ENCODE measurements at places on chromosomes 2 and 18.

DNA sequence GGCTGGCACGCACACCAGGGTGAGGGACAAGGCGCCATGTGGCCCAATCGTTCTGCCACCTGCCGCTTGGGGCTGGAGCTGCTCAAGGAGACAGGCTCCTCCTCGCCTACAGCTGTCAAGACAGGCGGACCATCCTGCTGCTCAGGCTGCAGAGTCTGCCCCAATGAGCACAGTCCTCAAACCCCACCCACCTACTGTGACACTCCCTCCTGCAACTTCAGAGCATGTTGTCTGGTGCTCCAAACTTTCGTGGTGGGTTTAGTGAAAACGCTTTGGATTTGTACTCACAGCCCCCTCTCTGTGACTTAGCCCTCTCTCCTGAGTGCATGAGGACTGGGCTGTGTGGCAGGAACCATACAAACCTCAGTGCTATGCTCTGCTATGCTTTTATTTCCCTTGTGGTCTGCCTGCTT, 23.2 kb upstream of the SLC35F6 start:
- DNase-seq = no peak

DNA sequence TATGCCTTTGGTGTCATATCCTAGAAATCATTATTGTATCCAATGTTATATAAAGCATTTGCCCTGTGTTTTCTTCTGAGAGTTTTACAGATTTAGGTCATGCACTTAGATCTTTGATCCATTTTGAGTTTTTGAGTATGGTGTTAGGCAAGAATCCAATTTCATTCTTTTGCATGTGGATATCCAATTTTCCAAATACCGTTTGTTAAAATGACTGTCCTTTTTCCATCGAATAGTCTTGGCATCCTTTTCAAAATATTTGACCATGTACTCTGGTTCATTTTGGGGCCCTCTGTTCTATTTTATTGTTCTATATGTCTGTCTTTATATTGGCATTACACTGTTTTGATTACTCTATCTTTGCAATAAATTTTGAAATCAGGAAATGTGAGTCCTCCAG, 23.8 kb upstream of the KCNJ13 start:
- no peak for DNase-seq

- DNase-seq = no peak
These were observed 22.6 kb upstream of the SCYGR2 start for GRCh38 chr2:227576110-227576509.

DNA sequence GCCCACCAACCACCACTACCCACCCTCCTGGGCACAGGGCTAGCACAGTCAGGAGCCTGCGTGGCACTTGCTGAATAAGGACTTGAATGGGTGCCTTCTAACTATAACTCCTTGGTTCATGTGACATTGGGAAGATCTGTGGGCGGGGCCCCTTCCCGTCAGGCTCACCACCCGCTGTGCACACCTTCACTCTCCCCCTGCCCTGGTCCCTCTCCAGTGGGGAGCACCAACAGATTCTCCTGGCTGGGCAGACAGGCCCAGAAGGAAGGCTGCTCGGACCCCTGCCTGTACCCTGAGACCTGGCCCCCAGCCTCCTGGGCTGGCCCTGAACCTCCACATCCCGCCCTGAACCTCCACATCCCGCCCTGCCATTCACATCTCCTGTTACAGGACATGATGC, 33.4 kb upstream of the POMC start:
- no peak for DNase-seq

DNA sequence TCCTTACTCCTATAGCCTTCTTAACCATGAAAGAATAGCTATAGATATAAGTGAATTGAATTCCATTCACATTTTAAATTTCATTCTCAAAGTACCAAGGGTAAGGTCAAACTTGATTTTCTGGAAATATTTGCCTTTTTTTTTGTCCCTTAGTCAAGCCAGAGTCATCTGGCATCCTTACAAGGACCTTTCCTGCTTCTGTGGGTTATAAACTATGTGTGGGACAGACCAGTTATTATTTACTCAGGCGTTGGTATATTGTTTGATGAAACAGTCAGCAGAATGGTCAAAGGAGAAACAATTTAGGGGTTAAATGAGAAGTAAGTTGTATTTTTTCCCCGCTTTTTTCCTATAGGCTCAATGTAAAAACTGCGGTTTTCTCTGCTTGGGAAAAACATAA, 1103.2 kb upstream of the ZEB2 start:
- DNase-seq = no peak

DNA sequence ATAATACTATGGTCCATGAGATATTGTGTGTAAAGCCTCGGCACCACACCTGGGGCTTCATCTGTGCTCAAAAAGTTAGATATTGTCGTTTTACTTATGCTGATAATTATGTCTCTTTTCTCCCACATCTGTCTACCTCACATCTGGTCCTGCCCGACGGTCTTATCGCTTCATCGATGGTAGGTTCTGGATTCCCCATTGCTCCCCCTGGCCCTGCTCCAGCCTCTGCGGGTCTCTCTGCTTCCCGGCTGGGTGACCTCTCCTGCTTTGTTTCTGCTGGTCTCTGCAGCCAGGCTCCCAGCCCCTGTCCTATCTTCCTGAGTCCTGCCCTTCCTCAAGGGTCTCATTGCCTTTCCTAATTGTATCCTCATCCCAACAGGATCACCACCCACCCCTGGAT, 294.2 kb downstream of the NDUFA10 start:
- DNase-seq = no peak

GRCh38 chr2:68970566-68971265, 3.7 kb upstream of the GKN1 start:
- no peak for DNase-seq

GRCh38 chr2:80403081-80403480, 98.5 kb upstream of the LRRTM1 start:
- no peak for DNase-seq

GRCh38 chr2:232126301-232127099, 165.0 kb downstream of the DIS3L2 start:
- DNase-seq = no peak

DNA sequence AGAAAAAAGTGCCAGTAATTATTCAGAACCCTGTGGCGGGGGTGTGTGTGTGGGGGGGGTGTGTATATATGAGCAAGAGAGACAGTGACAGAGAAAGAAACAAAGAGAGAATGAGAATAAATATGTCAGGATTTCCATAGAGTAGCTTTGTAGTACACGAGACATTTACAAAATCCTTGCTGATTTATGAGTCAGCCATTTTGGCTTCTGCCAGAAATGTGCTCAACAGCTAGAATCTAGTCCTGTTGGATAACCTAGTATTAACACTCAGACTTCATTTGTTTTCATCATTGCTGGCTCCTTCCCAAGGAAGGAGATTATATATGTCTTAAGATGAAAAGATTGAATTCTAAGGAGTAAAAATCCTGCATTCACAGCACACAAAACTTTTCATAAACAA, 140.5 kb upstream of the HNRNPA3 start:
- no peak for DNase-seq

GRCh38 chr2:204264085-204264553, 281.2 kb upstream of the PARD3B start:
- no peak for DNase-seq

DNA sequence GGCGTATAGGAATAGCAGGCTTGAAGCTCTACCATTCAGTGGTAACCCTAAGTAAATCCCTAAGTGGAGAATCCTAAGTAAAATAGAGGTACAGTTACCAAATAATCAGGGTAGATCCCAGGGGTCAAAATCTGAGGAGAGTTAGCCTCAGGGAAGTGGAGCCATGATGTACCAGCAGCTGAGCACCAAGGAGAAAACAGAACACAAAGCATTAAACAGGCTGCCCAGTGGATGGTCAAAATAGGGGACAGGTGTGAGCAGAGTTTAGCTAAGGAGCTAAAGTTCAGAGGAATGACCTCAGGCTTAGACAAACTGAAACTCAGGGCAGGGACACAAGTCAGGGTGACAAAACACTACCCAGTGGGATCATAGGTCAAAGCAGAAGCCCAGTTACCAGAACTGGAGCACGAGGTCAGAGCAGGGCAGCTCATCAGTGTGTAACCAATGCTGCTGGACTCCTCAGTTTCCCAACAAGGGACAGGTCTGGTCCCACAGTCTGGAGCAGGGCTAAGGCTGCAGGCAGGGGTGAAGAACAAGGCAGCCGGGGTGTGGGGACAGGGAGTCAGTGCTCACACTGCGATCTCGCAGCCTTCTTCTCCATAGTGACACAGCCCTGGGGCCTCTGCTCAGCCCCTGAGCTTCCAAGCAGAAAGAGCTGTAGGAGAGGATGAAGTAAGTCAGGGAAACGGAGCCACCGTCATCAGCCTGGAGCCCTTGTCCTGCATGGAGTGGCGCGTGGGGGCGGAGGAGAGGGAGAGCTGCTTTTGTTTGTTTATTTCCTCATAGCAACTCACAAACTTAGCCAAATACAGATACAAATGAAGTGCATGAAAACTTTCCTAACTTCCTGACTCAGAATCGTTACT, 264.0 kb downstream of the MREG start:
- no peak for DNase-seq

GRCh38 chr2:172931918-172932520, 143.6 kb upstream of the MAP3K20 start:
- peak; percentile 61 for DNase-seq

DNA sequence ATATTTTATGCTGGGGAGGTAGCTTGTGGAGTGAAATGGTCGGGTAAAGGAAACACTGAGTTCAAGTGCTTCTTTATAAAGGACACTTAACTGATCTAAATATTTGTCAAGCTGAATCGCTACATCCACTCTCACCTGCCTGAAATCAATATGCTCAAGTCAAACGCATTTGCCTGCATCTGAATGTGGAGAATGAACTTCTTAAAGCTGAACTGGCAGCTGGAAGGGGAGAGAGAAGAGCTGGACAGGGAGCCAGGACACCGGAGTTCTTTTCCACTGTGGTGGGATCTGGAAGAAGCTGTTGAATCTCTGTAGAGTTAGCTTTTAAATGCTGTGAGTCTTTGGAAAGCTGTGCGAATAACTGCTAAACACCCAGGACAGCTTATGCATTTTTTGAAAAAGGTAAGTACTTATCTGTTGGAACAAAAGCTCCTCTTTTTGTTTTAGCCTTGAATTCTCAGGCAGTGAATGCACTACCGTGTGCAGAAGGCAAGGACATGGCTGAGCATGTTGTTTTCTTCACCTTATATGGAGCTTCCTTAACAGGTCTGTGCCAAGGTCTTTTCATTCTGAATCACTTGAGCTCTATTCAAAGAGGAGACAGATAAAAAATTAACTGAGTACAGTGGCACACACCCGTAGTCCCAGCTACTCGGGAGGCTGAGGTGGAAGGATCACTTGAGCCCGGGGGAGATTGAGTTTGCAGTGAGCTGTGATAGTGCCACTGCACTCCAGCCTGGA, 74.2 kb upstream of the KLF7 start:
- no peak for DNase-seq

DNA sequence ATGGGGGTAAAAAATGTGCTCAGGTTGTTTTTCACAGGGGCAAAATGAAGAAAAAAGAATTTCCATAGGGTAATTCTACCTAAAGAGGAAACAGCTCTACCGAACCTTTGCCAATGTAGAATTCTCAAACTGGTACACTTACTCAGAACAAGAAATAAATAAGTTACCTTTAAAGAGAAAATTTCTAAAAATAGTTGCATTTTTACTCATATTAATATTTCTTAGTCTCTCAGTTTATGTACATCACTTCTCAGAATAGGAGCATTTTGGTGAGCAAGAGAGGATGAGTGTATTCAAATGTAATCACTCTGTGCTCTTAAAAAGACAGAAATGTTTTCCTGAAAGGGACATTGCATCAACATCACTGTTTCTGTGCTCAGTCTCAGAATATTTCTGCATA, 574.7 kb upstream of the SLC8A1 start:
- no peak for DNase-seq

- DNase-seq = no peak
These were observed 204.5 kb upstream of the CXCR4 start for GRCh38 chr2:136322428-136322827.

GRCh38 chr2:61920548-61920947, 15.1 kb downstream of the COMMD1 start:
- no peak for DNase-seq

DNA sequence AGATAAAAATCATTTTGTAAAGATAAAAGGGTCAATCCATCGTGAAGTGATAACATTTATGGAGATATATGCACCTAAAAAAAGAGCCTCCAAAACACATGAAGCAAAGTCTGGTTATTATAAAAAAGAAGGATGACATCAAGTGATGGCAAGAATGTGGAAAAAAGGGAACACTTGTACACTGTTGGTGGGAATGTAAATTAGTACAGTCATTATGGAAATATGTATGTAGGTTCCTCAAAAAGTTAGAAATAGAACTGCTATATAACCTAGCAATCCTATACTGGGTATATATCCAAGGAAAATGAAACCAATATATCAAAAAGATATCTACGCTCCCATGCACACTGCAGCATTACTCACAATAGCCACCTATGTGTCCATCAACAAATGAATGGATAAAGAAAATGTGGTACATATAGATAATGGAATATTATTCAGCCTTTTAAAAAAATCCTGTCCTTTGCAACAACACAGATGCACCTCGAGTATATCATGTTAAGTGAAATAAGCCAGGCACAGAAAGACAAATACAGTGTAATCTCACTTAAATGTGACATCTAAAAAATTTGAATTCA, 28.9 kb downstream of the ABCB11 start:
- no peak for DNase-seq

- no peak for DNase-seq
These were observed 250.3 kb downstream of the NRXN1 start for GRCh38 chr2:50781646-50782045.

DNA sequence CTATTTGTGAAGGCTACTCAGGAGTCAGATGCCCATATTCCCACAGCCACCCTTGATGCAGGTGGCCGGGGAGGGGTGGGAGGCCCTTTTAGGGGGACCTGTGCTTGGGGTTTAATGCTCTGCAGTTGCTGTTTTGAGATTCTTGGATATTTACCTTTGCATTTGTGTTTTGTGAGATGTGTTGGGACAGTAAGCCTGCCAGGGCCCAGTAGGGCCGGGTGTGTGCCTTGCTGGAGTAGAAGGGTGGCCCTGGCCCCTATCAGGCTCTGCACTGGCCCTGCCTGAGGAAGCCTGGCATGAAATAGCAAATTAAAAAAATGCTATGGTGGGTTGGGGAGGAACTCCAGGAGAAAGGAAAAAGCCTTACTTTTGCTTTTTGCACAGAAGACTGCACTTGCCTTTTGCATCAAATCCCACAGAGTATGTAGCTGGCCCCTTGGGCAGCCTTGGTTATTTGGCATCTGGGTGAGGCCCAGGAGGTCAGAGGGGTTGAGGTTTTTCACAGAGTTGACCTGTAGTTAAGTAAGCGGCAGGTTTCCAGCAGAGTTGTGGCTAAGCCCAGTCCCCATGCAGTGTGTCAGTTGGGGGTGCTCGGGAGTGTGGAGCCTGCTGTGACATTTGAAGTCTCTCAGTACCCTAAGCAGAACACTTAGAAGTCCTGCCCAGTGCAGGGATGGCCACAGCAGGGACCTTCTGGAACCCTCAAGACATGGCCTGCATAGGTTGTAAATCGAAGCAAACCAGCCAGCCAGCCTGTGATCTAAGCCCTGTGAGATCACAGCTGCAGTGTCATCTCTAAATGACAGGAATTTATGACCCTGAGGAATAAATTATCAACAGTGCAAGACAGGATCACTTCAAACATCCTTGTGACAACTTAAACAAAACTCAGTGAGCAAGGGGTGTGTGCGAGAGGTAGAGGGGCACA, 68.8 kb downstream of the SH3RF3 start:
- DNase-seq = no peak

All from ACHN (cell line).